ENCODE measurements at places on chromosomes 2 and 18.

DNA sequence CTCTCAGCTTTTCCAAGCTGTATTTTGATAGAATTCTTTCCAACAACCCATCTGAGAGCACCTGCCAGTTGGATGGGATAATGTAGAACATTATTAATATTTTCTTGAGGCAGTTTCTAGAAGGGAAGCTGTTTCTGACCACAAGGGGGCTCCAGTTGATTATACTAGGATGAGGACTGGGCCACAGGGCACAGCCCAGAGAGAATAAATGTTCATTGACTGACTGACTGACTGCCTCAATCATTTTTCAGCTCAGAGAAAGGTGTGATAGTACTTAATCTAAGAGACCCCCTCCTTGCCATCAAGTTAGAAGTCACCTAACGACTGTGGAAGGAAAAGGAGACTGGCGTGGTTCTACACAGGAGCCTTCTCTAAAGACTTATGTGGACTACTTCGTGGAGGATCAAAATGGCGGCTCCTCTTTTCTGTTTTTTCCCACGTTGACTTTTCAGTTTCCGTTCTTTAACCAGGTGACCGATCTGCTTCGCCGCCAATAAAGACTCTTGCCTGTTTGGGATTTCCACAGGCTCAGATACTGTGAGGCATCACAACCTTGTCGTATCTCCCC, 31.9 kb upstream of the CREG2 start:
- DNase-seq: peak; percentile 62

DNA sequence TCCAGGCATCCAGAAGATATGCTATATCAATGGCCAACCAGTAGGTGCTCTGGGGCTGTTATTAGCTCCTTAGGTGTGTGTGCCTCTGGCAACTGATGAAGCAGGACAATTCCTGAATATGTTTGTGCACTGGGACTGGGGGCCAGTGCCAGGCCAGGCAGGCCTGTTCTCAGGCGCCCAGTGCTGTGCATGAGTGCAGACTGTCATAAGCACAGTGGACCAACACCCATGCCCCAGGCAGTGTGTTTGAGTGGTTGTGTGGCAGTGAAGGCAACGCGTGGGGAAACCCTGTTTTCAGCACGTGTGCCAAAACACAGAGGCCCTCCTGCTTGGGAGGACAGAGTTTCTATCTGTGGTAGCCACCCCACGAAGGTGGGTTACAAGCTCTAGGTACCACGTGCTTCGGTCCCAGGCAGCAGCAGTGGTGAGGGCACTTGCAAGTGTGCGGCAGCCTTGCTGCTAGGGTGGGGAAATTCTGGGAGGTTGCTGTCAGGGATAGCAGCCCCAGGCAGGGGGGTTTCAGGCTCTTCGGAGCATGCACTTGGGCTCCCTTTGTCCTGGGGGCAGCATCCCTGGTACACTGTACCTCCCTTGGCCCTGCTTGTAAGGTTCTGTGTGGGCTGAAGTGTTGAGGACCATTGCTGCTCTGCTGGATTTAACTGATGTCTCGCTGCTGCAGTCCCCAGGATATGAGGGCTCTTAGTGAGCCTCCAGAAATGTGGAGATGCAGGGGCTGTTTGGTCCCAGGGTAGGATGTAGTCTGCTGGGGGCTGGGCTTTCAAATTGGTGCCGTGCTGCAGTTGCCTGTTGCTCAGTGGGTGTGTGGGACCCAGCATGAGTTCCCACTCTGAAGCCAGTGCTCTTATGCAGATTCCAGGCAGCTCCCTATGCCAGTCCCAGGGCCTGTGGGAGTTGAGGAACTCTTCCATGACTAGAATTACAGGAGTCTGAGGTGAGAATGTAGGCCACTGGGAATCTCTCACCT, 280.9 kb downstream of the RPRM start:
- DNase-seq: no peak

- DNase-seq: no peak
These were observed 153.8 kb upstream of the ZNF236 start for GRCh38 chr18:76668546-76668945.

- no peak for DNase-seq
These were observed 13.7 kb downstream of the MTERF4 start for GRCh38 chr2:241088376-241088775.

- DNase-seq: no peak
These were observed 73.7 kb downstream of the PXDN start for GRCh38 chr2:1670636-1671035.

GRCh38 chr2:10410001-10410822, 37.9 kb downstream of the ODC1 start:
- DNase-seq: no peak

GRCh38 chr2:147916723-147917122, 71.9 kb downstream of the ACVR2A start:
- DNase-seq: no peak

- DNase-seq: no peak
These were observed 51.2 kb downstream of the SLC4A1AP start for GRCh38 chr2:27714851-27715291.

DNA sequence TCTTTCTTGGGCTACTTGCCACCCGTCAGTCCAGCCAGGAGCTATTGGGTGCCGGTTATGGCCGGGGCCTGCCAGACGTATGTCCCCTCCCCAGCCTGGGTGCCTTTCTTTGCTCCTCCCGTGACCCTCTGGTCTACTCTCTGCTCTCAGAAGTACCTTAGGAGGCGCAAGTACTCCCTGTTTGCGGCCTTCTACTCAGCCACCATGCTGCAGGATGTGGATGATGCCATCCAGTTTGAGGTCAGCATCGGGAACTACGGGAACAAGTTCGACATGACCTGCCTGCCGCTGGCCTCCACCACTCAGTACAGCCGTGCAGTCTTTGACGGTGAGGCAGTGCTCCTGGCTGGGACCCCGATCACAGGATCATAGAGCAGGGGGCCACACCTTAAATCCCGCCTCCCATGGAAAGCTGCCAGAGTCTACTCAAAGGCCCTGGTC, 99.5 kb downstream of the DYSF start:
- DNase-seq: no peak

DNA sequence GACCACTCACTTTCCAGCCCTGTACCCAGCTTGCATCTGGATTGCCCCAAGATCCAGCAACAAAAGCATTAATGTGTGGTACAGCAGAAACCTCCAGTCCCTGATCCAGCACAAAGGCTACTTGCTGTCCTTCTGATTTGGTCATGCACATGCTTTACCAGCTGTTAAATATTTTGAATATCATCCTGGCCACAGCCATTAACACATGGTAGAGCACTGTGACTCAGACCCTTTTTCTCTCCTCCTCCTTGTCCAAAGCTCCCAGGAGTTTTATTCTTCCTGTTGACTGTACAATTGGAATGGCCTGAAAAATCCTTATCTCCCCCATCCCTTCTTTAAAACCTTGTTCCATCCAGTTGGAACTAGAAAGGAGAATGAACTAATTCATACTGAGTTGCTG, 419.7 kb upstream of the TNP1 start:
- no peak for DNase-seq

- no peak for DNase-seq
These were observed 235.5 kb downstream of the THSD7B start for GRCh38 chr2:137000811-137001210.

GRCh38 chr2:33903215-33903614, 304.1 kb upstream of the FAM98A start:
- no peak for DNase-seq

DNA sequence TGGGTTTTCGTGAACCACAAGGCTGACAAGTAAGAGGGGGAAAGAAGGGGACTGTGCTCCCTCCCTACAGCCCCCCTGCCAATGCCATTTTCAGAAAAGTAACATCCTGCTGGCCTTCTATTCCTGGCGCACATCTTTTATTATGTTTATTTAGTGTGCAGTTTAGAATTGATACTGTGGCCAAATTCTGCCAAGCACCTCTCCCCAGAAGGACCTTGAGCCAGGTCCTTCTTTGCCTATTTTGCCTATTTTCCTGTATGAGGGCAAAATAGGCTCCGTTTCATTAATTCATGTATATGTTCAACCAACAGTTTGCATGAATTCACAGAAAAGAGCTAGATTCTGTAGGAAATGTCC, 136.0 kb downstream of the MYO3B start:
- no peak for DNase-seq

Data from endothelial cell (in vitro differentiated cells).